Activated CD4-positive, alpha-beta T cell treated with anti-CD3 and anti-CD28 coated beads for 48 hours (primary cell): ENCODE measurements at places on chromosomes 16 and 17.

GRCh38 chr16:68091380-68092261, 6.5 kb downstream of the NFATC3 start:
- no peak for DNase-seq

GRCh38 chr17:51056813-51057510, 63.7 kb downstream of the SPAG9 start:
- DNase-seq, result no peak

GRCh38 chr17:16429083-16429482, 13.7 kb downstream of the TRPV2 start:
- DNase-seq, result no peak

GRCh38 chr17:63041251-63041650, 75.2 kb downstream of the TANC2 start:
- no peak for DNase-seq

DNA sequence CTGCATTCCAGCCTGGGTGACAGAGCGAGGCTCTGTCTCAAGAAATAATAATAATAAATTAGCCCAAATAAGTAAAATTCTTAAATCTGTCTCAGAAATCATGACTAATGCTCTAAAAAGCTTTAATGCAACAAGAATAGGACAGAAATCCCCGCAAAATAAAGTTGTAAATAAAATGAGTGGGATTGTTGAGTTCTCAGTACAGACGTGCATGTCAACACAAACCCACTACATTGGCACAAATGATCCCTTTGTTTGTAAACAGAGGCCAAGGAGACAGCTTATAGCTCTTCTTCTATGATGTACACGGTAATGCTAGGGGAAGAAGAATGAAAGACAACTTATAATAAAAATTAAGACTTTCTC, 6.0 kb downstream of the STAT5B start:
- no peak for DNase-seq

GRCh38 chr16:47861999-47862398, 293.8 kb downstream of the ABCC12 start:
- DNase-seq, result no peak
